ENCODE measurements at places on chromosomes 3 and 15.

GRCh38 chr3:42961633-42962032 is 17.5 kb upstream of the GASK1A start:
- DNase-seq = peak; percentile 37

GRCh38 chr15:38690719-38691332 is 126.2 kb upstream of the RASGRP1 start:
- DNase-seq = peak; percentile 68

DNA sequence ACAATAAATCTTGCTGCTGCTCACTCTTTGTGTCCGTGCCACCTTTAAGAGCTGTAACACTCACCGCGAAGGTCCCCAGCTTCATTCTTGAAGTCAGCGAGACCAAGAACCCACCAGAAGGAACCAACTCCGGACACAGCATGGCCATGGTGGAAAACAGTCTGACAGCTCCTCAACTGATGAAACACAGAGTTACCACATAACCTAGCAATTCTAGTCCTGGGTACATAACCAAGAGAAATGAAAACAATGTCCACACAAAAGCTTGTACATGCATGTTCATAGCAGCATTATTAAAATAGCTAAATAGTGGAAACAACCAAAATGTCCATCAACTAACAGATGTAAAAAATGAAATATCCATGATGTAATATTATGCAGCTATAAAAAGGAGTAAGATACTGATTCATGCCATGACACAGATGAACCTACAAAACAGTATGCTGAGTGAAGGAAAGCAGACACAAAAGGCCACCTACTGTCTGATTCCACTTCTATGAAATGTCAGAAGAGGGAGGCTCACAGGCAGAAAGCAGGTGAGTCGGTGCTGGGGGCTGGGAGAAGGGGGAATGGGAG is 36.8 kb downstream of the VGLL4 start:
- DNase-seq = no peak

DNA sequence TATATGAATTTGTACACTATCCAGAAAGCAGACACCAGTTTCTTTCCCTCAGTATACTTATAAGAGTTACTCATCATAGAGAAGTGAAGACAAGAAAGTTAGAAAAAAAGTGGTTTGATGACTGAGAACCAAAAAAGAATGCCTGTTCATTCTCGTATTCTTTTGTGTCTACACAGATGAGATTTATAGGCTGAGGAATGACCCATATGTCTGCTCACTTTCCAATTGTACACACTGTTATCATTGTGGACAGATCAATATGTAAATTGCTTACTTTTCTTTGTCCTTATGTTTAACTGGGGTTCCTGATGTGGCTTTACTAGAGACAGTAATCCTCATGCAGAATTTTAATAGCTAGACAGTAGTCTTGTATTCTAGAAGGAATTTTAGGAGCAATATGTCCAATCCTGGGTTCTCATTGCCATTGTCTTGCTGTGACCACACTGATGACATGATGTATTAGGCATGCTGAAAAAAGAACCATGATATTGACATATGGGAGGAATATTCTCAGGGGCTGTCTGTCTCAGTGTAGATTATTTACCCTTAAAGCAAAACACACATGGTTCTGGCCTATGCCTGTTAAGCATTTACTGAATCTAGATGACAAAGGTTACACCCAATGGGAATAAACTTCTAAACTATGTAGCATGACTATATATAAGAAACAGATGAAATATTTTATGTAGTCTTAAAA is 669.7 kb downstream of the ROBO1 start:
- DNase-seq = no peak

DNA sequence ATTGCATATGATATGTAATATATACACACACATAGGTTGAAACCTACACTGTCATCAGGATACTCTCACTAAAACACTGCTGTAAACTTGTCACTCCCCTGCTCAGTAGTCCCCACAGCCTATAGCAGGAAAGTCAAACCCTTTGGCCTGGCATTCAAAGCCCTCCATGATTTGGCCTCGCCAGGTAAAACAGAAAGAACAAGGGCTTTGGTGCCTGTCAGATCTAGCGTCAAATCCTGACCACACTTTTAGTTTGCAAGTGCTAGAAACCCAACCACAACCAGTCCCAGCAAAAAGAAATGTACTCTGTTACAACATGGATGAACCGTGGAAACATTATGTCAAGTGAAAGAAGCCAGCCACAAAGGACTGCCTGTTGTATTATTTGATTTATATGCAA is 11.4 kb downstream of the CRABP1 start:
- no peak for DNase-seq

Measured in HFF-Myc (cell line).